ENCODE measurements at places on chromosomes 1 and 21.

- no peak for DNase-seq
Observed at GRCh38 chr1:61452176-61453035, 272.5 kb downstream of the TM2D1 start.

DNA sequence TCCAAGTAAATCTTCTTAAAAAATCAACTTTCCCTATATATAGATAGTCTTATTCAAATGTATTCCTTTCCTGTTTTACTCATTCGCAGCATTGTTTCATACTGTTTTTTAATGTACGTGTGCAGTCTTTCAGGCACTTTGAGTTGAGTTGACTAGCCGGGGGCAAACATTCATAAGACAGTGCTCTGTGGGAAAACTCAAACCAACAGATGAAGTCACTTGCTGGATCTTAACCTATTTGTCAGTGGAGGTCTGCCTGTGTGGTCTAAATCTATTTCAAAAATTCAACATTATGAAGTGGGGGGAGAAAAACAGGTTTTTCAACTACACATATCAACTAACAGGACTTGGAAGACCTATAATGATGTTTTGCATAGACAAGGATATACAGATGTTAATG, 6.2 kb downstream of the HSD11B1 start:
- DNase-seq, result no peak

- no peak for DNase-seq
Observed at GRCh38 chr1:72166426-72166825, 115.9 kb downstream of the NEGR1 start.

GRCh38 chr1:63674238-63674864, 81.1 kb downstream of the PGM1 start:
- DNase-seq, result no peak

DNA sequence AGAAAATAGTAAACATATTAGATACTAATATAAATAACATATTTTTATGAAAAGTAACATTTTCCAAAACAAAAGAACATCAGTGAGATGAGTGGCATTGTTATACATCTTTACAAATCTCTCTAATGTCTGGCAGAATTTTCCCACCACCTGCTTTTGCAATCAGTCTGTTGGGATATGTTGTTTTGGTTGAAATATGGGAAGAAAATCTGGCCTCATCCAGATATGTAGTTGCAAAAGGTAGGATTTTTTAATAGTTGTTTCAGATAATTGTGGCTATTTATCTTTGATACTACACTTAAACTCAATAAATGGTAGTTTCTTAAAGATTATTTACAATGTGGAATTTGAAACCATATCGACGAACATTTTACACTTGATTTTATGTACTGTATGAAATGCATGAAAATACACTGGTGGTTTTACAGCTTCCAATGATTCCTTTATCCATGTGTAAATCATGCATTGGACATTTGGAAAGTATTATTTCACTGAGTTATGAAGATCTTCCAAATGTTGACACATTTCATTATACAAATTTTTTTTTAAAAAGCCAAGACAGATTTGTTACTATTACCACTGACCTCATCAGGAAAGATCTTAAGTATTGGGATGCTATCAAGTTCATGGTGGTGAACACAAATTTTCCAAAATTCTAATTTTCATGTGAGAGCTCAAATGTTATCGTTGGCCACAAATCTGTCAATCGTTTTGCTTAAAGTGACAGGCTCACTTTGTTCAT, 74.1 kb upstream of the CD34 start:
- DNase-seq, result no peak

GRCh38 chr21:23543333-23543732, 2063.9 kb downstream of the MRPL39 start:
- no peak for DNase-seq

GRCh38 chr1:205598841-205599668, 32.8 kb downstream of the ELK4 start:
- DNase-seq, result no peak

- DNase-seq, result no peak
Observed at GRCh38 chr21:37571442-37571841, 204.9 kb downstream of the DYRK1A start.

- DNase-seq, result no peak
Observed at GRCh38 chr1:62364721-62365120, 45.5 kb upstream of the KANK4 start.

- peak; percentile 100 for DNase-seq
Observed at GRCh38 chr1:39845569-39846566, 37.4 kb downstream of the TRIT1 start.

GRCh38 chr21:45800339-45801080, 157.0 kb downstream of the PCBP3 start:
- no peak for DNase-seq

- DNase-seq, result no peak
Observed at GRCh38 chr1:115951560-115951959, 24.8 kb upstream of the SLC22A15 start.

DNA sequence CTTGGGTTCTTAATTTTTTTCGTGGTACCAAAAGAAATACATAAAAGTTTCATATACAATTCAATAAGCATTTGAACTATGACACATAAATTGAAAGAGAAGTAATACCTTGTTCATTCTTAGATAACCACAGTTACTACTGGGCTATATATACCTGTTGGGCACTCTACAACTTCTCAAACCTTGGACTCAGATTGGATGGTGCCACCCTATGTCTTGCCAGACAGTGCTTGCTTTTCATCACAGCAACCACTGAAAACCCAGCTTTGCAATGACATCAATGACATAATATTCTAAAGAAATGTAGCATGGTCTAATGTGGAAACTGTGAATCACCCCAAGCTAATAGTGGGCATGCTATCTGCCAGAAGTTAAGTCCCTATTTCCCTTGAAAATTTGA, 62.8 kb upstream of the DPH5 start:
- no peak for DNase-seq

DNA sequence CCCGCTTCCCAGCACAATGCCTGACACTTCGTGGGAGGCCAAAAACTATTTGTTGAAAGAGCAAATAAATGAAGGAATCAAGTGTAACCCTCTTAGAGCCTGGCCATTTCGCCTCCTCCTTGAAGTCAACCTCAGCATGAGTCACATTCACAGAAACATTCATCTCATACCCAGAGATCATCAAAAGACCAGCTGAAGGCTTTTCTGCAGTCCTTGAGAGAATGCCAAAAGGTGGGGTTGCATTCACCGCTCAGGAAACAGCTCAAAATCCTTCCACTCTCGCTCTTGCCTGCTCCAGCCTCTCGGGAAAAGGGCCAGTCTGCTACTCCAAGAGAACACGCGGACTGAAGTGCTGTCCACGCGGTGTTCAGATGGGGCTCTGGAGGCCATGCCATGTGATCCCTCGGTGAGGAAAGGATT, 90.0 kb downstream of the VWA5B1 start:
- DNase-seq, result no peak

GRCh38 chr1:95183952-95184351, 50.1 kb upstream of the RWDD3 start:
- DNase-seq, result no peak

DNA sequence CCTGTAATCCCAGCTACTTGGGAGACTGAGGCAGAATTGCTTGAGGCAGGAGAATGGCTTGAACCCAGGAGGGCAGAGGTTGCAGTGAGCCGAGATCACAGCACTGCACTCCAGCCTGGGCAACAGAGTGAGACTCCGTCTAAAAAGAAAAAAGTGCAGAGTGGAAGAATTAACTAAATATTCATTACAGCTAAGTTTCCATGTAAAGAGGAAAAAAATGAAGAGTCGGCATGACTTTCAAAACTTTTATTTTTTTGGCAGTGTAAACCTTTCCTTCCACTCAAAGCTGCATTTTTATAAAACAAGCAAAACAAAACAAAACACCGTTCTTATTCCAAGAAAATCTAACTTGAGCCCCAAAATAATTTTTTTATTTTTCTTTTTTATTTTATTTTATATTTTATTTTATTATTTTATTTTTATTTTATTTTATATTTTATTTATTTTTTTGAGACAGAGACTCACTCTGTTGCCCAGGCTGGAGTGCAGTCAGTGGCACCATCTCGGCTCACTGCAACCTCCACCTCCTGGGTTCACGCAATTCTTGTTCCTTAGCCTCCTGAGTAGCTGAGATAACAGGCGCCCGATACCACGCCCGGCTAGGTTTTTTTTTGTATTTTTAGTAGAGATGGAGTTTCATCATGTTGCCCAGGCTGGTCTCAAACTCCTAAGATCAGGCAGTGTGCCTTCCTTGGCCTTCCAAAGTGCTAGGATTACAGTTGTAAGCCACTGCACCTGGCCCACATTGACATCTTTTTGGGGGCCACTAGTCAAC, 62.9 kb downstream of the PACC1 start:
- no peak for DNase-seq

GRCh38 chr1:94284476-94284875, 47.1 kb upstream of the ARHGAP29 start:
- no peak for DNase-seq

DNA sequence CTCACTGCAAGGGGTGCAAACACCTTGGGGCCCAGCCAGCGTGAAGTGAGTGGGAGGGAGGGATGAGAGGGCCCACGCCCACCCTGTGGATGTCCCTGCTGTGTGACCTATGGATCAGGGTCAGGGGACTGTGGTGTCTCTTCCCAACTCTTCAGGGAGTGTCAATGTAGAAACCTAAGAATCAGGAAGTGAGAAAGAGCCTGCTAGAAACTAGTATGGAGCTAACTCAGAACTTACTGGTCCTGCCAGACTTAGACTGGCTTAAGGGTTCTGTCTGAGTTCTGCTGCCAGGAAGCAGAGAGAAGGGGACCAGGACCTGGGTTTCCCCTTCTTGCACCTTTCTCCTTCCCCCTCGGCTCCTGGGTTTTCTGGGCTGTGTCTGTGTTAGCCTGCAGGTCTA, 1.8 kb upstream of the IL10 start:
- DNase-seq, result no peak

DNA sequence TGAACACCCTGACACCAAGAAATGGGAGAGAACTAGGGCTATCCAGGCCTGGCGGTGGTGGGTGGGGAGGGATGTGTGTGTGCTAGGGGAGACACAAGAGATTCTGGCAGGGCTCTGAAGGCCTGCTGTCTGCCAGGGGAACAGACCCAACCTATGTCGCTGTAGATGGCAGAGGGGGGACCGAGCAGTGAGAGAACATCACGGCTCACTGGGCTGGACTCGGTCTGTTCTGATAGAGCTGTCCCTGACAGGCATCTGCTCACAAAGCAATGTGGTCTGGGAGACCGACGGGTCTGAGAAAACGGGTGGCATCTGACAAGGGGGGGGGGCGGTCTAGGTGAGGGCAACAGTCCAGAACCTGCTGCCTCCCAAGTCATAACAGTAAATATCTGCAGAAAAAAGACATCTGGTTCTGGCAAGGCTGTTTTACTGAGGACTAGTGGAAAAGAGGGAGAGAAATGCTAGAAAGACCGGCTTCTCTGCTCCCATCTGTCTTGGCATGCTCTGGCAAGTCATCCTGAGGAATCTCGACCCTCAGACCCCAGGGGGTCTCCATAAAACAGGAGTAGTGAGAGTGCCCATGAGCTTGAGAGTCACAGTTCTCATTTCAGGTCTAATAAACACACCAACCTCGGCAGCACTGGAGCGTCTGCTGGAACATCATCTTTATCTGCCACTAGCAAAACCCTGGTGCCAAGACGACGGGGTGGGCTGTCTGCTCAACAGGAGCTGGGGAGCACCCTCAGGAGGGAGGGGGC, 36.5 kb downstream of the SLC66A1 start:
- no peak for DNase-seq

DNA sequence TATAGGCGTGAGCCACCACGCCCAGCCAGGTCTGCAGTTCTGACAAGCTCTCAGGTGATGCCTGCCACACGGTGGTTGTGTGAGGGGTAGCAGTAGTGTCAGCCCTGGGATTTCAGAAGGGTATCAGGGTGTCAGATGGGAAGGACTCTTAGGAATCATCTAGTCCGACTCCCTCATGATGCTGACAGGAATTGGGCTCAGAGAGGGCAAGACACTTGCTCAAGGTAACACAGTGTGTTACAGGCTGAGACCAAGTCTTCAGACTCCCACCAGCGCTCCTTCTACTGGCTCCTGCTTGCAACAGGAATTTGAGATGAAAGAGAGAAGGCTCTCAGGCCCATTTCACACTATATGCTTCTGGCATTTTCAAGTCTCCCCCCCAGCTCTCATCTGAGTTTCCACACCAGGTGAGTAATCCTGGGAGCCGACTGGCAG, 6.9 kb downstream of the HTR1D start:
- DNase-seq, result no peak

DNA sequence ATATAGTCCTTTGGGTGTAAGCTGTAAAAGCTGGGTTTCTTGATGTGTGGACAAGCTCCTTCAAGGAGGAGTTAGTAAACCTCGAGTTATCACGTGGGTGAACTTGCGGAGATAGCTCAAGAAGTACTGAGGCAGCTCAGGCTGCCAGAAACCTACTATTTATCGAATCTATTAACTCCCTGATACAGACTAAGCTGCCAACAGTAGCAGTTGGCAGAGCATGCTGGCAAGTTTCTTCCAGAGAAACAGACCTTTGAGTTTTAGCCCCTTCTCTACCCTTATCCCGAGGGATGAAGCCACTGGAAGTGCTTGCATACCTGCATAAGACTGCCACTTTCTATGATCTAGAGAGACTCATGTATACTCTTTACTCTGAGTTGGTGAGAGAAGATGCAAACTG, 624.5 kb upstream of the USP24 start:
- no peak for DNase-seq

- no peak for DNase-seq
Observed at GRCh38 chr1:213227458-213227857, 176.4 kb downstream of the RPS6KC1 start.

DNA sequence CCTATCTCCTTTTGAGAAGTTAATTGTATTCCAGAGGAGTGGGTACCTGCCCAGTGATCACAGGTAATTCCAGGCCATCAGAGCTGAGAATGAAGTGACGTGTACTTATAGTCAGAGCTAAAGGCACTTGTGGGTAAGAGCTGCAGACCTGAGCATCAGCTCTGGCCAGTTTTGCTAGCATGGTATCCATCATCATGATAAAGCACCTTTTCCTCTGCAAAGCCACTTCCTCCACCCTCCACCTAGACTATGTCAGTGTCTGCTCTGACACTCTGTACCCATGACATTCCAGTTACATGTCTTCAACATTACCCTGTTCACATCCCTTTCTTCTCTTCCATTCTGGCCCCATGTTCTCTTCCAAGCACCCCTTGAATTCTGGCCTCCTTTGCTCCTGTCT, 157.3 kb downstream of the GRIK3 start:
- no peak for DNase-seq

DNA sequence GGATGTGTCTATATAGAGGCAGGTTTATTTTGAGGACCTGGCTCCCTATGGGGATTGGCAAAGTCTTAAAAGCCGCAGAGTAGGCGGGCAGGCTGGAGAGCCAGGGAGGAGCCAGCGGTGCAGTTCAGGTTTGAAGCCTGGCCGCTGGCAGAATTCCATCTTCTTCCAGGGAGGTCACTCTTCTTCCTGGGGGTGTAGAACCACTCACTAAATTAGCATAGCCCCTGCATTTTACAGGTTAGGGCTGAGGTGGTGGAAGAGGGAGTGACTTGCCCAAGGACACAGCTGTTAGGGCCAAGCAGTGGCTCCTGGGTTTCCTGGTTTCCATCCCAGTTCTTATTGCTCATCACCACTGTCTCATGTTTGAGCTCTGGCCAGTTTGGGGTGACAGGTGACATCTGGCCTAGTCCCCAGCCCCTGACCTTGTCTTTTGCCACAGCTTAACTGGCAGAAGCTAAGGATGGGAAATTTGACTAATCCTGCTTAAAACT, 1.4 kb downstream of the PINK1 start:
- DNase-seq, result peak; percentile 57

All from NCI-H1105 (cell line).